Effector memory CD8-positive, alpha-beta T cell (primary cell): ENCODE measurements at places on chromosomes 6 and 20.

GRCh38 chr6:5337573-5337972 lies 76.3 kb downstream of the FARS2 start:
- no peak overlapping the region for H3K27ac ChIP-seq
- H3K4me3 ChIP-seq: no peak overlapping the region
- H3K36me3 ChIP-seq: no peaks in the 10 kb centered on the region
- H3K4me1 ChIP-seq: peaks cover 18% of the 10 kb centered on the region
- DNase-seq: no peak
- no peaks in the 10 kb centered on the region for H3K27me3 ChIP-seq

- peaks cover 4% of the 10 kb centered on the region for H3K4me1 ChIP-seq
- H3K4me3 ChIP-seq: no peak overlapping the region
- H3K27ac ChIP-seq: no peak overlapping the region
- no peak for DNase-seq
- H3K27me3 ChIP-seq: no peaks in the 10 kb centered on the region
- no peaks in the 10 kb centered on the region for H3K36me3 ChIP-seq
These were observed 135.1 kb upstream of the PMEPA1 start for GRCh38 chr20:57844626-57845596.

- no peak overlapping the region for H3K27ac ChIP-seq
- no peaks in the 10 kb centered on the region for H3K27me3 ChIP-seq
- DNase-seq: no peak
- H3K36me3 ChIP-seq: no peaks in the 10 kb centered on the region
These were observed 8.7 kb downstream of the REPS1 start for GRCh38 chr6:138979365-138979764.

DNA sequence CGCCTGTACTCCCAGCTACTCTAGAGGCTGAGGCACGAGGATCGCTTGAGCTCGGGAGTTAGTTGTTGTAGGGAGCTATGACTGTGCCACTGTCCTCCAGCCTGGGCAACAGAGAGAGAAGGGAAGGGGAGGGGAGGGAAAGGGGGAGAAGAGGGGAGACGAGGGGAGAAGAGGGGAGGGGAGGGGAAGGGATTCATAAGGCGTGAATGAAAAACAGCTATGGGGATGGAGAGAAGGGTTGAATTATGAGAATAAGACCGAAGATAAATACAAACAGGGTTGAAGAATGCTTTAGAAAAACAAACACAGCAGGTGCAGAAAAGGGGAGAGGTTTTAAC lies 106.0 kb downstream of the TRIM27 start:
- peaks cover 11% of the 10 kb centered on the region for H3K36me3 ChIP-seq
- peaks cover 6% of the 10 kb centered on the region for H3K4me1 ChIP-seq
- H3K27me3 ChIP-seq: peaks cover 84% of the 10 kb centered on the region
- H3K27ac ChIP-seq: no peak overlapping the region
- H3K4me3 ChIP-seq: no peak overlapping the region
- DNase-seq: no peak

GRCh38 chr6:17460862-17461261 lies 67.5 kb downstream of the CAP2 start:
- DNase-seq: no peak
- H3K27ac ChIP-seq: no peak overlapping the region
- H3K4me1 ChIP-seq: no peaks in the 10 kb centered on the region
- H3K36me3 ChIP-seq: no peaks in the 10 kb centered on the region
- H3K27me3 ChIP-seq: peaks cover 35% of the 10 kb centered on the region
- H3K4me3 ChIP-seq: no peak overlapping the region

DNA sequence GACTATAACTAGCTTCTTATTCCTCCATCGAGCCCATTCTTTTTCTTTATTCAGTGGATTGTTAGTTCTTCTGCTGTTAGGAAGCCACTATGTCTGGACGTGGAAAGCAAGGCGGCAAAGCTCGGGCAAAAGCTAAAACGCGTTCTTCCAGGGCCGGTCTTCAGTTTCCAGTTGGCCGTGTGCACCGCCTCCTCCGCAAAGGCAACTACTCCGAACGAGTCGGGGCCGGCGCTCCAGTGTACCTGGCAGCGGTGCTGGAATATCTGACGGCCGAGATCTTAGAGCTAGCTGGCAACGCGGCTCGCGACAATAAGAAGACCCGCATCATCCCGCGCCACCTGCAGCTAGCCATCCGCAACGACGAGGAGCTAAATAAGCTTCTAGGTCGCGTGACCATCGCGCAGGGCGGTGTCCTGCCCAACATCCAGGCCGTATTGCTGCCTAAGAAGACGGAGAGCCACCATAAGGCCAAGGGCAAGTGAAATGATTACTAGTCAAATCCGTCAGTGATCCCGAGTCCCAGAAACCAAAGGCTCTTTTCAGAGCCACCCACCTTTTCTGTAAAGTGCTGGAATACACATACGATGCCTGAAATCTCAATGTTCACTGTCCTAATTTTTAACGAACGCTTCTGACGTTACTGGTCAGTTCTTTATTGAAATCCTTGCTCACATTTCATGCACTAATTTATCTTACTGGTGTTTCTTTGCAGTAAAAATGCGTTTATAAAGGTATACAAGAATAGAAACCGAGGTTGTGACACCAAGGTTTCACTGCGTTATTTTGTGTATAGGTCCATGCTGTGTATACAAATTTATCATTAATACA lies 129.9 kb downstream of the HFE start:
- no peak overlapping the region for H3K27ac ChIP-seq
- H3K4me3 ChIP-seq: no peak overlapping the region
- H3K27me3 ChIP-seq: no peaks in the 10 kb centered on the region
- no peaks in the 10 kb centered on the region for H3K36me3 ChIP-seq

- H3K36me3 ChIP-seq: no peaks in the 10 kb centered on the region
- DNase-seq: no peak
- H3K4me3 ChIP-seq: no peak overlapping the region
- no peaks in the 10 kb centered on the region for H3K4me1 ChIP-seq
These were observed 82.2 kb downstream of the ANKRD60 start for GRCh38 chr20:58146081-58146745.

- peak; percentile 59 for DNase-seq
- peaks cover 29% of the 10 kb centered on the region for H3K4me1 ChIP-seq
- no peaks in the 10 kb centered on the region for H3K27me3 ChIP-seq
- peak overlapping the region; percentile 79 for H3K4me3 ChIP-seq
- peaks cover 7% of the 10 kb centered on the region for H3K36me3 ChIP-seq
These were observed 49.6 kb upstream of the ZNF217 start for GRCh38 chr20:53643031-53643832.

- peak overlapping the region; percentile 32 for H3K27ac ChIP-seq
- H3K27me3 ChIP-seq: no peaks in the 10 kb centered on the region
- DNase-seq: no peak
These were observed 118.1 kb downstream of the IRF4 start for GRCh38 chr6:509676-510075.

DNA sequence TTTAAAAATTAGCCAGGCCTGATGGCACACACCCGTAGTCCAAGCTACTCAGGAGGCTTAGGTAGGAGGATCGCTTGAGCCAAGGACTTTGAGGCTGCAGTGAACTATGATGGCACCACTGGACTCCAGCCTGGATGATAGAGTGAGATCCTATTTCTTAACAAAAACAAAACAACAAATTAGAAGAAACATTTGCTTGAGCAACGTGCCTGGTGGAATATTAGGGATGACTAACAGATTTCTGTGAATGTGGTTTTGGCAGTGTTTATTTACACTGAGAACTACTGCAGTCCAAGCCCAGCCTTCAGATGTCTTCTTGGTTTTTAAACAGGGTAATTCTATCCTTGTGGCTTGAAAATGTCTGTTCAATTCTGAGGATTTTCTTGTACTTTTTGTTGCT lies 9.2 kb downstream of the PPP1R3G start:
- no peak overlapping the region for H3K27ac ChIP-seq
- peaks cover 37% of the 10 kb centered on the region for H3K27me3 ChIP-seq
- no peaks in the 10 kb centered on the region for H3K4me1 ChIP-seq
- H3K4me3 ChIP-seq: no peak overlapping the region

- peak within 1 kb of the TSS; percentile 89 for H3K27ac ChIP-seq
- peak; percentile 13 for DNase-seq
- no peaks in the 10 kb centered on the region for H3K27me3 ChIP-seq
- H3K36me3 ChIP-seq: peaks cover 3% of the 10 kb centered on the region
- peaks cover 18% of the 10 kb centered on the region for H3K4me1 ChIP-seq
These were observed at the start of gene HFE for GRCh38 chr6:26087284-26088115. Gene HFE (plus strand): TSS chr6:26087429. CDS start chr6:26087441, 12 bp downstream.

GRCh38 chr6:5638666-5639065 lies 368.1 kb downstream of the NRN1 start:
- H3K4me1 ChIP-seq: no peaks in the 10 kb centered on the region
- H3K36me3 ChIP-seq: peaks cover 2% of the 10 kb centered on the region
- H3K4me3 ChIP-seq: no peak overlapping the region
- DNase-seq: no peak

GRCh38 chr6:106556368-106556960 lies 72.8 kb downstream of the RTN4IP1 start:
- no peak for DNase-seq
- H3K27ac ChIP-seq: peak overlapping the region; percentile 19
- H3K36me3 ChIP-seq: peaks cover 90% of the 10 kb centered on the region
- no peaks in the 10 kb centered on the region for H3K27me3 ChIP-seq
- H3K4me3 ChIP-seq: no peak overlapping the region

- H3K27me3 ChIP-seq: no peaks in the 10 kb centered on the region
- H3K4me1 ChIP-seq: no peaks in the 10 kb centered on the region
- no peak overlapping the region for H3K27ac ChIP-seq
- H3K36me3 ChIP-seq: peaks cover 4% of the 10 kb centered on the region
- no peak overlapping the region for H3K4me3 ChIP-seq
These were observed 60.1 kb downstream of the SEL1L2 start for GRCh38 chr20:13930281-13930680.

- no peak overlapping the region for H3K27ac ChIP-seq
- peaks cover 66% of the 10 kb centered on the region for H3K27me3 ChIP-seq
- no peak overlapping the region for H3K4me3 ChIP-seq
- no peak for DNase-seq
- no peaks in the 10 kb centered on the region for H3K36me3 ChIP-seq
- no peaks in the 10 kb centered on the region for H3K4me1 ChIP-seq
These were observed 6.2 kb upstream of the CYP24A1 start for GRCh38 chr20:54179946-54180345.

DNA sequence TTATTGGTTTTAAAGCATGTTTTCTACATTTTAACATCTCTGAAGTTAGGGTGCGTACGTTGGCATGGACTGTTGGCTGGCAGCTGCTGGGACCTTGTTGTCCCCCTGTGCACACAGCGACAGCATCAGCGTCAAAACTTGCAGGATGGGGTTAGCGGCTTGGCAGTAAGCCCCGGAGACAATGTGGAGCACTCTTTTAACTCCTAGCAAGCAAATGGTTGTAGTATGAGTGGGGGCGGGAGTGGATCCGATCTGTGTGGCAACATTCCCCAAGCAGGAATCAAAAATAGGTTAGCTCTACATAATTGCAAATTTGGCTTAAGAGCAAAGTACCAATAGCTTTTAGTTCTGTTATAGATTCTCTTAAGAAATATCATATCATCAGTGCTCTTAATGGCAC lies 70.1 kb downstream of the NRN1 start:
- no peak overlapping the region for H3K4me3 ChIP-seq
- no peaks in the 10 kb centered on the region for H3K4me1 ChIP-seq
- H3K27me3 ChIP-seq: peaks cover 45% of the 10 kb centered on the region
- no peak overlapping the region for H3K27ac ChIP-seq
- no peak for DNase-seq
- H3K36me3 ChIP-seq: peaks cover 4% of the 10 kb centered on the region

- H3K36me3 ChIP-seq: peaks cover 3% of the 10 kb centered on the region
- H3K4me1 ChIP-seq: no peaks in the 10 kb centered on the region
- no peak overlapping the region for H3K27ac ChIP-seq
- DNase-seq: no peak
These were observed 107.1 kb downstream of the PTPRK start for GRCh38 chr6:128413291-128413690.

- H3K27me3 ChIP-seq: no peaks in the 10 kb centered on the region
- peaks cover 2% of the 10 kb centered on the region for H3K36me3 ChIP-seq
- H3K27ac ChIP-seq: no peak overlapping the region
- no peaks in the 10 kb centered on the region for H3K4me1 ChIP-seq
- DNase-seq: peak; percentile 29
These were observed 175.6 kb upstream of the PDE7B start for GRCh38 chr6:135675862-135676261.

DNA sequence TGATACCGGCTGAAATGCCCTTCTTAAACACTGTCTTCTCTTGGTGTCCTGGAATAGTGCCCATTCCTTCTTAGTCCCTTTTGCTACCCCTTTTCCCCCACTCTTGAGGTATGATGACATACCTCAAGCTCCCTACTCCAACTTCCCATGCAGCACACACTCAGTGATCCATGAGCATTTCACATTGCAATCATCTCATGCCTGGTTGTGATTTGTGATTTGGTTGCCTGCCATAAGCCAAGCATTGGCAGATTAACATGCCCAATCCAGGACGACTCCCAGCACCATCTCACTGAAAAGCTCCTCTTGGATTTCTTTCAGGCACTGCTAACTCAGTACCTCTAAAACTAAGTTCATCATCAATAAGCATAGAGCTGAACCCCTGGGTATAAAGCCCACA lies 14.7 kb upstream of the PTPRA start:
- no peaks in the 10 kb centered on the region for H3K27me3 ChIP-seq
- H3K4me1 ChIP-seq: peaks cover 2% of the 10 kb centered on the region
- H3K4me3 ChIP-seq: no peak overlapping the region
- H3K27ac ChIP-seq: peak overlapping the region; percentile 27
- H3K36me3 ChIP-seq: peaks cover 8% of the 10 kb centered on the region
- DNase-seq: no peak

DNA sequence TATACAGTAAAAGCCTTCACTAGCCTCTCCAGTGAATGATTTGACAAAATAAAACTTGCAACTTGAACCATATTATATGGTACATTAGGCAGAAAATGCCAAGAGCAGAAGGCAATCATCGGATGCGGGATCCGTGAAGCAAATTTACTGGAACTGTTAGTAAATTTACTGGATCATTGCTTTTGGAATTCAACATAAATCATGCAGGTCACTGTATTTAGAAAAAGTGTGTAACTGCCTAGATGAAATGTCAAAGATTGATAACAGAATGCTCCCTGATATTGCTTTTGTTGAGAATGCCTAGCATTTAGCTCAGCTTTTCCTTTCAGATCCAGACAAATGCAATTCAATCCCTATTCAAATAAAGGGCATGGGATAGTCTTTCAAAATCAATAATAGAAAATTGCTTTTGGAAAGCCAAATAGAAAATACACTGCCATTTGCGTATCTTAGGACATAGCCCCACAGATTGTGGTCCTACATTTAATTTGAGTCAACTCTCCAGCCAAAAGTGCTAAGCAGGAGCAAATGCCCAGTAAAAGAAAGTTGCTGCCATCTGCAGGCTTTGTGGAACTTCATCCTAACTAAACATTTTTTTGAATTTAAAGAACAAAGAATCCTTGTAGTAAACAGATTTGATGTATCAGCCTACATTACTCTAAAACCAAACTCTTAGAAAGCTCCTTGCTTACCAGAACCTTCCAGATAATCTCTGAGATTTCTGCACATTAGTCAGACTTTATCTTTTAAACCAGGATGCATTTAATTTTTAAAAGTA lies 109.5 kb upstream of the HSF2 start:
- no peaks in the 10 kb centered on the region for H3K4me1 ChIP-seq
- H3K36me3 ChIP-seq: no peaks in the 10 kb centered on the region
- H3K27ac ChIP-seq: no peak overlapping the region
- DNase-seq: no peak
- no peaks in the 10 kb centered on the region for H3K27me3 ChIP-seq
- H3K4me3 ChIP-seq: no peak overlapping the region
